Dorsolateral prefrontal cortex (tissue), 122 donors: ENCODE measurements at places on chromosomes 6 and 20.

- DNase-seq: no peak
Observed at GRCh38 chr6:170184316-170184715, 106.6 kb downstream of the DLL1 start.

- no peak for DNase-seq
Observed at GRCh38 chr20:36936341-36936740, 15.2 kb downstream of the SAMHD1 start.

GRCh38 chr6:64280569-64280968, 645.0 kb downstream of the PHF3 start:
- no peak for DNase-seq

- no peak for DNase-seq
Observed at GRCh38 chr6:36682328-36683144, 4.0 kb downstream of the CDKN1A start.

GRCh38 chr20:36115925-36116324, 38.6 kb upstream of the EPB41L1 start:
- DNase-seq: no peak

- DNase-seq: no peak
Observed at GRCh38 chr6:105459049-105459448, 56.2 kb upstream of the PREP start.
